ENCODE measurements at places on chromosomes 6 and 20.

DNA sequence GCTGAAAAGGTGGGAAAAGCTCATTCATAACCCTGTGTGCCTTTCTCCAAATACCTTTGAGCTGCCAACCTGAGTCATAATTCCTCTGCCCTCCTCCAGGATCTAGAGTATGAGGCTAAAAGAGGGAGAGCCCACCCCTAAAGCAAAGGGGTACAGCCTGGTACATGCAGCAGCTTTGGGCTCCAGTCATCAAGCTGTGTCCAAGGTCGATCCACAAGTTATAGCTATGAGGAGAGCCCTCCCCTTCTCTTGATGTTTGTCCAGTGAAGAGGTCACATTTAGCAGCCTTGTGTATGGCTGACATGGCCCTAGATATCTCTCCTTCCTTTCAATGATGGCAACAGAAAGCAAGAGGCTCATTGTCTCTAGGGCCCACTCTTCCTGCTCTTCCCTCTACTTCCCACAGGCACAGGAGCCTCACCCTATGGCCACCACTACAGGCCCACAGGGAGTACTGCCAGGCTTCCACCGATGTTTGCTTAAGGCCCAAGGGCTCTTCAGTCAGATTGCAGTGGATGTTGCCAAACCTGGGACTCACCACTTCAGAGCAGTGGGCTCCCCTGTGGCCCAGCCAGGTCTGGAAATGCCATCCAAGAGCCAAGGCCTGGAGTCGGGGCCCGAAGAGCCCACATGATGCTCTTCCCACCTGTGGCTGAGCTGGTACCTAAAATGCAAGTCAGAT is 176.8 kb downstream of the CD83 start:
- DNase-seq: no peak

DNA sequence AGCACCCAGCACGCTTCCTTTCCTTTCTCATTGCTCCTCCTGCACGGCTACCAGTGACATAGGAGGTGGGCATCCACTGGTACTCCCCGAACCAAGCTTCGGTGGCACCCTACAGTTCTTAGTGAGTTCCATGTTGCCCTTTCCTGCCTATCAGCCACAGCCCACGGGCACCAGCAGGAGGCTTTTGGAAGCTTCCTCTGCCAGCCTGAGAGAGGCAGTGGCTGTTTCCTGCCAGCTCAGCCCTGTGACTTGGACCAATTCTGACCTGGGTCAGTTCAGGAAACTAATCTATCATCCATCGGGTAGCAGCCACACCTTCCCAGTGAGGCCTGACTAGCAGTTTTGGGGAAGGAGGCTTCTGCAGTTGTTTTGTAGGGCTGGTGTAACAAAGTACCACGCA is 176.4 kb upstream of the UST start:
- DNase-seq: no peak

DNA sequence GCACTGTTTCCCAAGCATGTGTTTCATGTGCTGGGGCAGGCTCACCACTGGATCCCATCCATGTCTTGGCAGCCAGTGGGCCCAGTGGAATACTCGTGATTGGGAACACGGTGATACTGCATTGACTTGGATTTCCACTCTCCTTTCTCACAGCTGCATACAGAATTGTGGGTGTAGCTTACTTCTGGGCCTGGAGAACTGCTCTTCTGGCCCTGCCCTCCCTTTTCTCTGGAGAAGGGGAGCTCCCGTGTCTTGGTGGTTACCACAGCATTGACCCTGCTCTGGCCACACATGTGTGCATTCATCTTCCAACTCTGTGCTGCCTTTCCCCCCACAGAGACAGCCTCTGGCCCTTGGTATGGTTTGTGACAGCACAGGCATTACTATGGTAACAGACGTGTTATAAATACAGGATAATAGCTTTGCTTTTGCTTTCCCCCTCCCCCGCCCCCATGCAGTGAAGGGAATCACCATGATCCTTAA is 21.6 kb downstream of the SOBP start:
- no peak for DNase-seq

- no peak for DNase-seq
Measured at GRCh38 chr6:169844946-169845345, 93.5 kb downstream of the ERMARD start.

DNA sequence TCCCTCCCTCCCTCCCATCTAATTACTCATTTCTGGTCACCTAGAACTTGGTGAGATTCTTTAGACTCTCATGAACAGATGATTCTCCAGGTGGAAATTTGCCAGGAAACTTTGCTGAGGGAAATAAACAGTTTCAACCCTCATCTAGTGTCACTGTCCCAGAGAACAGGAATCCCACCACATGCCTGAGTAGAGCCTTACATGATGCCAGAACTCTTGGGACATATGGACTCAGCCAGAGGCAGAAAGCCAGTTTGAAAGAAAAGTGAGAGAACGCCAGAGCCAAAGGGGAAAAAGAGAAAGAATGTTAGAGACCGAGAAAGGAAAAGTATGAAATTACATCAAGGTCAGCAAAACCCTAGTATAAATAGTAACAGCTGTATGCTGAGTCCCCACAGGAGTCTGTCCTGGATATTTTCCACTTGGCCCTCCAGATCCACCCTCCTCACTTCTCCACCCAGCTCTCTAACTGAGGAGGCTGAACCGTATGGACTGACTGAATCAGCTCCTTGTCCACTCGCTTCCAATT is 127.5 kb upstream of the COL21A1 start:
- DNase-seq: peak; percentile 77

- no peak for DNase-seq
Measured at GRCh38 chr6:111517965-111518364, 34.9 kb upstream of the REV3L start.

- DNase-seq: no peak
Measured at GRCh38 chr20:21623074-21623780, 82.2 kb upstream of the PAX1 start.

DNA sequence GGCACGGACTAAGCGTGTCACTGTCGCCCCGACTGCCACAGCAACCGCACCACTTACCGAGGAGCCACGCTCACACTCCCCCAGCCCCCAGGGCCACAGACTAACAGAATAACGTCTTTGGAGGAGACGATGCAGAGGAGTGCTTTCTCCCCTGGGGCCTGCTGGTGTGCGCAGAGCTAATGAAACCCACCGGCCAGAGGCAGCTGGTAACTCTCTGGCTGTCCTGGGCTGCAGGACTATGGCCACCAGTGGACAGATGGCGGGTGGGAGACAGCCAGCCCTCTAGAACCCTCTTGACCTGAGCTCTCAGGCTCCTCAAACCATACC is 228.0 kb downstream of the DLL1 start:
- no peak for DNase-seq

- DNase-seq: no peak
Measured at GRCh38 chr6:169660751-169661390, 41.0 kb downstream of the WDR27 start.

- DNase-seq: no peak
Measured at GRCh38 chr20:32544260-32544722, 40.8 kb downstream of the NOL4L start.

GRCh38 chr20:23143098-23143497 is 57.0 kb upstream of the CD93 start:
- peak; percentile 85 for DNase-seq

DNA sequence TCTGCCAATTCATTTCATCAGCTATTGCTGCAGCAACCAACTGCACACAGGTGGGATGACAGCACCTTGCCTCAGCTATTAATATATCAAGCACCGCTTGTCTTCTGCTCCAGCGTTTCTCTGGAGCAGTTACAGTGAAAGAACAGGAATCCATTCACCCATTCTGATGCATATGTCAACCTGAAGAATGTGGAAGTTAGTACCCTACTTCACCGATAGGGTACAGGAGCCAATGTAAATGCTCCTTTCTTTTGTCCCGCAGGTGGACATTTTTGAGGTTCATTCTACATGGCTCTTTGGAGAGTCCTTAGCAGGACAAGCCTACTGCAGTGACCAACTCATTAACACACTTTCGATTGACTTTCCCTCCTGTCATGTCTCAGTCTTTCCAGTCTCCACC is 139.9 kb upstream of the PRND start:
- DNase-seq: no peak

GRCh38 chr6:158421381-158421780 is 109.1 kb downstream of the TULP4 start:
- no peak for DNase-seq

GRCh38 chr6:80143419-80143937 is 37.0 kb downstream of the BCKDHB start:
- peak; percentile 84 for DNase-seq

DNA sequence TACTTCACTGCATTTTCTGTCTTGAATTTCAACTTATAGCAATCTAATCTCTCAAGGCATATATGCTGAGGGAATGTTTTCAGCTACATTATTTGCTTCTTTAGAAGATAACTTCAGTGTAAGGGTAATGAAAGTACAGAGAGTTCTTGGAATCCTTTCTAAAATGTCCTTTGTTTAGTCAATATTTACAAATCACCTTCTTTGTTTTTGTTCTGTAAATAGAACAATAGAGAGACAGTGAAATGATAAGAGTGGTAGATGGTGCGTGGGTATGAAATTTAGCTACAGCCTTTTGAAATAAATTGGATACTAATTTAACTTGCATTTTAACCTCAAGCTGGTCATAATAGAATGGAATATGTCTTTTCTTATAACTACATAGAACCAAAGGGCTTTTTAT is 171.1 kb upstream of the MARCKS start:
- DNase-seq: no peak

GRCh38 chr20:14536738-14537137 is 199.3 kb upstream of the FLRT3 start:
- no peak for DNase-seq

GRCh38 chr6:159252955-159253508 is 83.8 kb downstream of the FNDC1 start:
- peak; percentile 58 for DNase-seq

DNA sequence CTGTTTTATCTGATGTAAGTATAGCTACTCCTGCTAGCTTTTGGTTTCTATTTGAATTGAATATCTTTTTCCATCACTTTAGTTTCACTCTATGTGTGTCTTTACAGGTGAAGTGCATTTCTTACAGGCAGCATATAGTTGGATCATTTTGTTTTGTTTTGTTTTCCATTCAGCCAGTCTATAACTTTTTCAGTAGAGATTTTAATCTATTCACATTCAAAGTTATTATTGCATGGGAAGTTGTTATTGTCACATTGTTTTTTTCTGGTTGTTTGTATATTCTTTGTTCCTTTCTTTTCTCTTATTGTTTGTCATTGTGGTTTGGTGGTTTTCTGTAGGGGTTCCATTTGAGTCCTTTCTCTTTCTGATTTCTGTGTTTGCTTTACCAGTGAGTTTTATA is 151.2 kb downstream of the PDE10A start:
- DNase-seq: no peak

DNA sequence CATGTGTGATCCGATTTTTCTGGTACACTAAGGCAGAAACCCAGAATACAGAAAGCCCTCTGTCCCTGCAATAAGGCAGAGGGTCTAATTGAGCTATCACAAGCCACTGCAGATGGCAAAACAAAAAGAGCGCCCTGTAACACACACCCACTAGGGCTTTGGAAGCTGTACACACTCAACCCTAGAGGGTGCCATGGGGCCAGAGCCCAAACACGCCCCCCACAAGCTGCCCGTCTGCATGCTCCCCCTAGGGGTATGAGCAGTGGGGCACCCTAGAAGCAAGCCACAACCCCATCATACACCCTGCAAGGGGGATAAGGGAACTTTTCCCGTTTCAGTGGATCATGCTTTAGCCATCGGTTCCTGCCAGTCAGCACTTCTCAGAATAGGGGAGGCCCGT is 62.2 kb upstream of the PDE10A start:
- DNase-seq: no peak

GRCh38 chr6:27839626-27840475 is 72.3 kb downstream of the OR2B2 start:
- DNase-seq: peak; percentile 64

- DNase-seq: peak; percentile 72
Measured at GRCh38 chr6:134534708-134535149, 216.8 kb upstream of the SGK1 start.

- peak; percentile 39 for DNase-seq
Measured at GRCh38 chr6:95431637-95432228, 145.6 kb upstream of the MANEA start.

- DNase-seq: no peak
Measured at GRCh38 chr20:57773059-57773815, 63.4 kb upstream of the PMEPA1 start.

DNA sequence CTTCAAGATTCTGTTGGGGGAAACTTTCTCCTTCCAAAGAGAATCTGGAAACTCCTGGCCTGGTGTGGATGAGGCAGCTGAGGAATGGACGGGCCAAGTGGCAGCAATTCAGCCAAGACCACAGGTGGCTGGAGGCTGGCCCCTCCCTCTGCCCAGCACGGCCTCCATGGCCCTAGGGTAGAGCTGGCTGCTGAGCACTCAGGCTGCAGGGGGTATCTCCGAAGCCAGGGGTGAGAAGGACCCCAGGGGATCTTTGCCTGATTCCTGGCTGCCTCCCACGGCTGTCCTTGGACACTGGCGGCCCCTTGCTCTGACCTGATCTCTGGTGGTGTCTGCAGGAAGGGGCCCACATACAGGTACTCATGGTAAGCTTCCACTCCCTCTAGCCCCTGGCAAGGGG is 39.0 kb downstream of the GRM4 start:
- no peak for DNase-seq

- no peak for DNase-seq
Measured at GRCh38 chr6:139483079-139483478, 108.6 kb upstream of the CITED2 start.

GRCh38 chr20:18727032-18727508 is 86.5 kb upstream of the SCP2D1 start:
- no peak for DNase-seq

- DNase-seq: peak; percentile 28
Measured at GRCh38 chr6:165663377-165663735, 315 bp upstream of the PDE10A start.

- DNase-seq: no peak
Measured at GRCh38 chr6:37971711-37972390, 152.3 kb downstream of the ZFAND3 start.

DNA sequence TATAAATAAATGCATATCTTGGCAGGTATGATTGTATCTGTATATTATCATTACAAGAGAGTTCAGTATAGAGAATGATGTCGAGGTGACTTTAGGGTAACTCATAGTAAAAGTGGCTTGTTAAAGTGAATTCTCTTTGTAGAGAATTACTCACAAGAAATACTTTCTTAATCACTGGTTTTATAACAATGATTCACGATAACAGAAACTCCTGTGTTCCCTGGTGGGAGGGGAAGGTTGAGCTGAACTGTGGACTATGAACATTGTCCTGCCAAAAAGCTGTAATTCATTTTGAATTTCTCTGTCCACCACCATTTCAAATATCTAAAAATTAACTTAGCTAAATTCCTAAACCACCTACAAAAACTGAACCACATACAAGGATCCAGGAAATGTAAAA is 7.7 kb downstream of the TPMT start:
- peak; percentile 49 for DNase-seq

- DNase-seq: no peak
Measured at GRCh38 chr20:112396-112795, 24.9 kb downstream of the DEFB125 start.

GRCh38 chr6:157478926-157479325 is 97.9 kb downstream of the ZDHHC14 start:
- no peak for DNase-seq

- no peak for DNase-seq
Measured at GRCh38 chr6:165906736-165907135, 243.7 kb upstream of the PDE10A start.
